ENCODE measurements at places on chromosomes 5 and 9.

DNA sequence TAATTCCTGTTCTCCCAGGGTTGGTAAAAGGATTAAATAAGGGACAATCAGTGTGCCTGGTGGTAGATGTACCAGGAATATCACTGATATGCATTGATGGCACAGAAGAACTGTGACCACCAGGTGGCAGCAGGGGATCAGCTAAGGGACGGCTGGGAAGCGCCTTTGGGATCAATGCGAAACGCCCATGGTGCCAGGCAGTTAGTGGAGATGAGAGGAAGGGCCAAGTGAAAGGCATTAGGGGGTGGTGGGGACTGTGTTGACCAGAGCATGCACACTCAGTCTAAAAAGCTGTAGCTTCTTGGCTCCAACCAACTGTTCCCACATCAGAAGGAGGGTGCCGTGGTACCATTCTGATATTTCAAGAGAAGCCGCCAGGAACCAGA is 55.6 kb downstream of the ARHGEF37 start:
- peak; percentile 66 for DNase-seq

DNA sequence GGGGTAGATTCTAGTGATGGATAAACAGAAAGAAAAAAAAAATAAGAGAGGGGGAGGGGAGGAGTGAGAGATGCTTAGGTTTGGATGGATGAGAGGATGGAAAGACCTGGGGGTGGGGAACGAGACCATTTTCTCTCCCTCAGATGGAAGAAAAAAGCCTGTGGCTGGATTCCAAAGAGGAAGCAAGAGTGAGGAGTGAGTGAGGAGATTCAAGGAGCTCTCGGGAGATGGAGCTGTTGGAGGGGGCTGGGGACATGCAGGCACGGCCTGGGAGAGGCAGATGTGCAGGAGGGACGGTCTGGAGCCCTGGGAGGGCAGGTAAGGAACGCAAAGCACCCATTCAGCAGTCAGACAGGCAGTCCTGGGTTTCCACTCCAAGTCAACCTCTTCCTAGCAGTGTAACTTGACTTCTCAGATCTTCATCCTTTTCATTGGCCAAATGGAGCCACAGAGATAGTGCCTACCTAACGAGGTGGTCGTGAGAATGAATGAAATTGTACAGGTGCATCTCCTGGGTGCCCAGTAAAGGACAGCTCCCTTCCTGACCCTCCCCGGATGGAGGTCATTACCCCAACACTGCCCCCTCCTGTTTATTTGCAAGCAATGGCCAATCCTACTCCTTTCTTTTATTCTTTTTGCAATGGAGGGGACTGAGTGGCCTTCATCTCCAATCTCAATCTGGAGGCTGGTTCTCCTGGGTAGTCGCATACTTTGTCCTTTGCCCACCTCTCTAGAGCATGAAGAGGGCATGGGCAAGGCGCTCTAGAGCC is 52.2 kb downstream of the PCDH1 start:
- peak; percentile 21 for DNase-seq

DNA sequence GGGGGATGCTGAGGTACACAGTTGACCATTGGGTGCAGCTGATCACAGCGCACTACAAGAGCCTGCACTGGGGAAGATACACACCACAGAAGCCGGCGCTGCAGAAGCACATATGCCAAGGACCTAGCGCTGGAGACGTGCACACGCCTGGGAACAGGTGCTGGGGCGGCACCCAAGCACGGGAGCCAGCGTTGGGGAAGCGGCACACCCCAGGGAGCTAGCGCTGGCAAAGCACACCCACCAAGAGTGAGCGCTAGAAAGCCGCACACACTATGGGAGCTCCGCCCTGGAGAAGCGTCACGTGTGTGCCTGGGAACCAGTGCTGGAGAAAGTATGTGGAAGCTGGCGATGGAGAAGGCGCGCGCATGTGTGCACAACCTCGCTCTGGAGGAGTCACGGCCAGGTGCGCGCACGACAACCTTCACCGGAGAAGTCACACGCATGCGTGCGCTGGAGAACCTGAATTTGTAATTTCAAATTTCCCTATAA is 4.5 kb downstream of the FANCC start:
- no peak for DNase-seq

GRCh38 chr5:74870299-74871067 is 4.3 kb upstream of the FAM169A start:
- DNase-seq, result no peak

DNA sequence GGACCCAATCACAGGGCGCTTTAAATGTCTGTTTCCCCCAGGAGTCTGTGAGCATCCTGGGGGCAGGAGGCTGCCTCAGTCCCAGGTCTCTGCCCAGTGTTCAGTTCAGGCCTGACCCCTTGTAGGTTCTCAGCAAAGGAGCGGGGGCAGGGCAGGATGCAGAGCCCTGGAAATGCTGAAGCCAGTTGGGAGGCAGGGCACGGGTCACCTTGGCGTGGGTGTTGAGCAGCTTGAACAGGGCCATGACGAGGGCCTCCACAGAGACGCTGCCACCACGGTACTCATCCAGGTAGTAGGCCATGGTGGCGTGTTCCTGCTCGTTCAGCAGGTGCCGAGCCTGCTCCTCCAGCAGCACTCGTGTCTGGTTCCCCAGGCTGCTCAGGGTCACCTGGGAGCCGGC is 36.3 kb upstream of the AKNA start:
- DNase-seq, result no peak

GRCh38 chr5:85069659-85070640 is 685.3 kb upstream of the EDIL3 start:
- no peak for DNase-seq

DNA sequence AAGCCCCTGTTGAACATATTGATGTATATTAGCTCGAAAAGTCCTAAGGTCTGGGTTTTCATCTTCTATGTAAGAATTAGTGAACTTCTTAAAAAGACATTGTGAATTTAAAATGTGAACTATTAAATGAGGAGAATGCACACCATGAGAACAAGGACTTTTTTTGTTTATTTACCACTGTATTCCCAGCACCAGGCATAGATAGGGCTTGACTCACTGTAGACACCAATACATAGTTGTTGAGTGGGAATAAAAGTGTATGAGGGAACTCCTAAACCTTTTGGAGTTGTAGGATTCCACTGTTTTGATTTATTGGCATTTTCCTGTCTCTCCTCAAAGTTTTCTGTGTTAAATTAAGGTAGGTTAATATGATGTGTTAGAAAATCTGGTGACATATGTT is 40.3 kb downstream of the NNT start:
- DNase-seq, result no peak

DNA sequence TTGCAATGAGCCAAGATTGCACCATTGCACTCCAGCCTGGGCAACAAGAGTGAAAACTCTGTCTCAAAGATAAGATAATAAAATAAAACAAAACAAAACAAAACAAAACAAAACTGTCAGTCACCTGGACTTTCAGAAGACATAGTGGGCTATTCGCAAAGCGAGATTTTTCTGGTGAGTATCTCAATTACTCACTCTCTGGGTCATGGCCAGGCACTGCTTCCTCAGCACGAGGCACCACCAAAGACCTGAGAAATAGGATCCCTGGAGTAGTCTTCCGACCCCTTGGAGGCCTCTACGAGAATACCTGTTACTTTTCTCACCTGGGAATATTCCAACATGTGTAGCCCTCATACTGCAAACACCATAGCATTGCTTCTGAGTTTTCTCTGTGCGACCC is 201.7 kb upstream of the ZNF618 start:
- DNase-seq, result no peak

DNA sequence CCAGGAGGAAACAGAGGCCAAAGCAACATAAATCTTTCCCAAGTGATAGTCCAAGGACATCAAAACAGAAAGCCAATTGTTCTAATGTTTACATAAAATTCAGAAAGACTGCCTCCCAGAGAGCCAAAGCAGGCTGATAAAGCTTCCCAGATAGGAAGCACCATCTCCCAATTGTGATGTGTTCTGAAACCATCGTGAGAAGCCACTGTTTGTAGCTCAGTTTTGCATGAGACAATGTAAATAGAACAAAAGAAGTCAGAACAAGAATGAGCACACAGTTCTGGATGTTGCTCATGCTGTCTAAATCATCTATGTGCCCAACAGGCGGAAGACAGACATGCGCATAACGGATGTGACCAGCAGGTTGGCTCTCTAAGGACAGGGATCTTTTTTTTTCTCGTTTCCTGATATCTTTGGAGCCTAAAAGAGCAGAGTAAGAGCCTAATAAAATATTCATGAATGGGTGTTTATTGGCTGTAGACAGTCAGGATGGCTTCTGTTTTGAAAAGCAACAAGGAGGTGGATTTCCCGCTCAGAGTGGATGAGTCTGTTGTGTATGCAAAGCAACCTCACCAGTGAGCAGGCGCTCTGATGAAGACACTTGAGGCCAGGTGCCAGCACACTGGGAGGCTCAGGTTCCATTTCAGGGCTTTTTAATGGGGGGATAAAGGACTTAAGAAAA is 113.6 kb downstream of the GNA14 start:
- DNase-seq, result no peak

DNA sequence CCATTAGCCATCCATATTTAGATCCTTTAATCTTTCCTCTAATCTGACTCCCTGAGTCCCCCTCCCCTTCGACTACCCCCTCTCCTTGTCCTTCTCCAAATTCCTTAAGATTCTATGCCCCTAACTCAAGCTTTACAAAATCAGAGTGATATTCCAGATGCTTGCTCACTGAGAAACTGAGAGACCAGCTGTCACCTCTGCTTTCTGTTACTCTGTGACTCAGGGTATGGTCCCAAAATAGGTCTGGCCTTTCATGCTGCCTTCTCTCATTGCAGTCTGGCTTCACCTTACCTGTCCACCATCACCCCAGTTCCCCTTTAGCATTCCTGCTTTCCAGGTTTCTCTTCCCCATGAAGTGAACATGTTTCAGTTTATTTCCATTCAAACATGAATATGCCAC is 383.3 kb upstream of the SLC30A5 start:
- no peak for DNase-seq

GRCh38 chr9:31807574-31808256 is 576.7 kb upstream of the ACO1 start:
- DNase-seq, result no peak

DNA sequence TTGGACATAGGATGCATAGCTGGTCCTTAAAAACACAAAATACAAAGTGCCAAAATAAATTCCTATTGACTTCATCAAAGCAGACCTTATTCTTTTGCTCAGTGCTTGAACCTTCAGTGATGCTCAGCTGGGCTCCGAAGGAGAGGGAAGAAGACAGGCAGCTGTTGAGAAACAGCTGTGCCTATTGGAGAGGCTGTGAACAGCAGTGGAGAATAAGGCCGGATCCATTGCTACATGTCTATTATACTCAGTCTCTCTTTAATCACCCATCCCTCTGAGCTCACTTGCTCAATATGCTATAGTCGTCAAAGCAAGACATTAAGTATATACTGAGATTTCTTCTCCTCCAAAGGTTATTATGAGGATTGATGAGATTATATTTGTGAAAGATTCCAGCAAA is 174.4 kb downstream of the CHSY3 start:
- DNase-seq, result no peak

GRCh38 chr5:123754908-123755307 is 242.9 kb downstream of the CSNK1G3 start:
- DNase-seq, result no peak

DNA sequence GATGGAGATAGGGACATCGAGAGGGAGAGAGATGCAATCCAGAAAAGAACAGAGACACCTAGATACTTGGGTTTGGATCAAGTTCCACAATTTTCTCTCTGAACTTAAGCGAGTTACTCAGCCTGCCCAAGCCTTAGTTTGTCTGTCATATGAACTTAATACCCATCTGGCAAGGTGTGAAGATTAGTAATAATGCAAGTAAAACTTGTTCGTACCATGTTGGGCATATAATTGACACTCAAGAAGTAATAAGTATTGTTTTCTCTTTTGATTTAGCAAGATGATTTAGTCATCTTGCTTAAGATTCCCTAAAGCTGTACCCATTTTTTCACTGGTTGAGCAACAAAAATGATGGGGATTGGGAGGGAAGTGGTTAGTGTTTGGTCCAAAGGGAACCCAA is 7.5 kb downstream of the RABGAP1 start:
- DNase-seq, result no peak

DNA sequence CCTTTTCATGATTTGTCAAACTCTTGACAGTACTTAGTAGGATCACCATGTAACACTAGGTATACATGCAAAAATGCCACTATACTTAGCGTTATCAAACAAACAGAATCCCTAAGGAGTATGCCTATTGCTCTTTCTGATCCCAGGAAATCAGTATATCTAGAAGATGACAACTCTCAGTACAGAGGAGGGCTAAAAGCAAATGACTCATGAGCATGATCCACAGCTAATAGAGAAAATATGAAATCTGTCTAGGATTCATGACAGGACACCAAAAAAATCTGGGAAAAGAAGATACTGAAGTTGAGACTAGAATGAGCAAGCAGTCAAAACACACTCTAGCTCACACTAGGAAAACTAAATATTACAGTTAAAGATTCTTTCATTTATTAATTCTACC is 89.2 kb downstream of the RAPGEF6 start:
- no peak for DNase-seq

GRCh38 chr5:179764056-179764455 is 29.7 kb upstream of the LTC4S start:
- no peak for DNase-seq

DNA sequence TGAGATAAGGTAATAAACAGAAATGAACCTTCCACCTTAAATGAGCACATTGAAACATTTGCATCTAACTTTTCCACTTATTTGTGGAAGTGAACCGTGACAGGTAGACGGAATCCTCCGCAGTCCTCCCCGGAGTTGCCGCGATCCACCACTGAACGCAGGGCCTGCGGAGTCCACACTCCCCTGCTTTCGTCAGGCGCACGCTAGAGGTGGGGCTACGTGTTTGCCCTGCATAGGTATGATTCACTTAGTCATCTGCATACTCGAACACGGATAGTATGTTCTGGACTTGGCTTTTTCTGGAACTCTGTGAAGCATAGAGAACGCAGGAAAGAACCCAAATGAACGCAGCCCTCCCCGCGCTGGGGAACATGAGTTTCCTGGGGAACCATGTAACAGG is 272.8 kb upstream of the IRX4 start:
- DNase-seq, result no peak

GRCh38 chr5:179166886-179167841 is 107.0 kb downstream of the ZNF354C start:
- peak; percentile 46 for DNase-seq

DNA sequence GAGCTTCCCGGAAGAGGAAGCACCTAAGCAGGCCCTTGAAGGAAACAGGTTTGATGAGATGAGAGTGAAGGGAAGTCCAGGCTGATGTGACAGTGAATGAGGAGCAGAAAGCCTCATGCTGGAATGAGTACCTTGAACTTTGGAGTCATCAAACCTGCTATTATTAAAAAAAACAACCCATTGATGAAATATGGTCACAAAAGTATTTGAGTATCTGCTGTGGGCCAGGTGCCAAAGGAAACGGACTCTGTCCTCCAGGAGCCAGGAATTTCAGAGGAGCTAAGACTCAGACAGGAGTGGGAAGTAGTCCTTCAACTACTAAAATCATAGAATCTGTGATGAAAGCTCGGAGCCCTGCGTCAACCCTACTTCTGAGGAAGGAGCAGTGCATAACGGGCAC is 11.9 kb downstream of the HAND1 start:
- DNase-seq, result no peak

- DNase-seq, result no peak
Observed at GRCh38 chr9:86246752-86247161, 12.7 kb downstream of the C9orf153 start.
